ENCODE measurements at places on chromosomes 11 and 22. TPM values are rescaled to one million over a fixed set of nuclear protein-coding genes. Genes with fewer than 3 reads are reported as not detected.

DNA sequence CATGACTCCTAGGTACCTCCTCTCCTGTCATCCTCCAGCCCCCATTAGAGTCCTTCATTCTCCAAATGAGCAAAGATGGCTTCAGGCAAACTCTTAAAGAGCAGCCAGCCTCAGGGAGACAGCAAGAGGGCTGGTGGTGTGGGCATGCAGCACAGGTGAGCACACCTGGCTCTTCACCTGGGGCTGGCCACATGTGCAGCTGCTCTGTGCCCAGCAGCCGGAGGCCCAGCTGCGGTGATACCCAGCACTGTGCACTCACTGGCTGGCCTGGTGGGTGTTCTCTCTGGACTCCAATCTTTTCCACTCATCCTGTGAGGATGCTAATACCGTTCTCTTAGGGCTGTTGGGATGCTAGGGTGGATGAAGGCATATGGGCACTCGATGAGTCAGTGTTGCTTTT is 106.1 kb upstream of the PARVA start:
- no peak for DNase-seq

GAB2 gene
- 28.2 TPM for total RNA-seq

- DNase-seq = no peak
Measured at GRCh38 chr11:60625262-60625661, 74.2 kb upstream of the MS4A8 start.

DNA sequence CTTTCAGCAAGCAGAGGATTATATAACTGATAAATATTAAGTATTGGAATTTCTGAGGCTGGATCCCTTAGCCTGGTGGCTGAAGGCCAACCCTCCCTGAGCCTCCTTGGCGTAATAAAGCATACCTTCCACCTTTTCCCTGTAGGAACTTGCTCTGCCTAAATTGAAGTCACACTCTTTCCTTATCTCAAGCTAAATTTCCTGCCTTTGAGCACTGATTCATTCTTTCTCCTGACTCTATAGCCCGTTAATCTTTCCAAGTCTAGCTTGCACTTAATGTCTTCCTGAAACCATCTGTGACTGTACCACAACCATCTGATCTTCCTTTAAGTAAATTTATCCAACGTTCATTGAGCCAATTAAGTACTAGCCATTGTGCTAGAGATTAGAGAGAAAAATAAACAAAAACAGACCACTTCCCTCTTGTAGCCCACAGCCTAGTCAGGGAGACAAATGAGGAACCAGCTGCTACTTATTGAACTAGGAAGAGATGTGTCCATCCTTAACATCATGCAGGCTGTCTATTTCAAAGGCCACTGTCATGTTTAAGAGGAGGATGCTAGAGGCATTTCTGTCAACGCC is 62.9 kb downstream of the GRK3 start:
- peak; percentile 29 for DNase-seq

- DNase-seq = no peak
Measured at GRCh38 chr11:2294926-2295290, 6.8 kb downstream of the C11orf21 start.

DNA sequence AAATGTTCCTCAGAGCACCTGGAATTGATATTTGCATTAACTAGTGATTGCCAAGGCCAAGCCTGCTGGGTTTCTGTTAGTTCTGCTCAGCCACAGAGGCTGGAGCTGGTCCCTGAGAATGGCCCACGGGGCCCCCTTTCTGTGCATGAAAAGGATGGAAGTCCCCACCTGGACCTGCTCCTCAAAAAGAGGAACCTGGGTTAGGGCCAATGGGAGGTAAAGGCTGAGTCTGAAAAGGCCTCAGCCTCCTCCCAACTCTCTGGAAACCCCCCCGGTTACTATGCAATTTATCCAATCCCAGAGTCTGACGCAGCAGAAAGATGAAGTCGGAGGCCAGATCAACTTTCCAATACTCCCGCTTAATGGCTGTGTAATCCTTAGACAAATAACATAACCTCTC is 6.8 kb upstream of the CREB3L1 start:
- DNase-seq = no peak

APOA4 gene
- 0.40 TPM for total RNA-seq

GSTT2B gene
- 3.4 TPM for total RNA-seq

OR4P4 gene
- not detected for total RNA-seq

IGSF9B gene
- 21.7 TPM for total RNA-seq

C11orf21 gene
- 0.83 TPM for total RNA-seq

Data from esophagus muscularis mucosa (tissue), 4 donors.